Stomach (tissue), 19 donors: ENCODE measurements at places on chromosomes 16 and 17. TPM values are rescaled to one million over a fixed set of nuclear protein-coding genes. Genes with fewer than 3 reads are reported as not detected.

DNA sequence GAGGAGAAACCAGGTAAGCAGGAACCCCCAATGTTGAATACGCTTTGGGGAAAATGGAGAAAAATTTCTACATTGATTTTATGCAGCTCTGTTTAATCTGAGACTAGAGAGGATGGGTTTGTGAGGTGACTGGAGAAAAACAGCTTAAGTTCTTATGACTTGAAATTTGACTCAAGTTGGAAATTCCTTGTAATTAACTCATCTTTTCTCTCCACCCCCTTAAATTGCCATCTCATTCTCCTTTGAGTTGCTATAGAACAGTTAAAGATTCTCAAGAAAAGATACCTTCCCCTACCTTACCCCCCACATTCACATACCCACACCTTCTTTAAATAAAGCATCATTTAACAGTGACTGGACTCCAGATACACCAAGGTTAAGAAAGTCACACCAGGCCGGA, 24.2 kb downstream of the ZNRF1 start:
- DNase-seq = no peak

DNA sequence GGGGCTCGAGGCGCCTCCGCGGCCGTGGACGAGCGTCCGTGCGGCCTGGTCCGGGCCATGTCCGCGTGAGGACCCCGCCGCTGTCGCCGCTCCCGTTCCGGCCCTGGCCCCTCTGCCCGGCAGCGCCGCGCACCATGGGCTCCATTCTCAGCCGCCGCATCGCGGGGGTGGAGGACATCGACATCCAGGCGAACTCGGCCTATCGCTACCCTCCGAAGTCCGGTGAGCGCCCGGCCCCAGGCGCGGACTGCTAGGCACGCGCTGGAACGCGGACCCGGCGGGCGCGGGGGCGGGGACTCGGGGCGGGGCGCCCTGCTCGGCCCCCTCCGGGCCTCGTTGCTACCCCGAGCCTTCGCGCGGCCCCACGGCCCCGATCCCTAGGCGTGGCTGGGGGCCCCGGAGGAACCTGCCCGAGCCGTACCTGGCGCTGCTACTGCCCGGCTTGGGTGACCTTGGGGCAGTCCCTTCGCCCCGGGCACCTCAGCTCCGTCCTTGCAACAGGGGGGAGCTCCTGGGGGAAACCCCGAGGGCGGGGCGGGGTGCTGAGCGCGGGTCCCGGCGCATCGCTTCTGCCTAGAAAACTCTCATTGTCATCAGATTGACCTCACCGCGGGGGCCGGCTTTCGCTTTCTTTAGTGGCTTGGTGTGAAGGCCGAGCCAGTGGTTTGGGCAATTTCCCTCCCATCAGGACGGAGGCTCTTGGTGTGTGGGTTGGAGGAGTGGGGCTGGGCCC, 367 bp downstream of the MGRN1 start:
- DNase-seq = peak; percentile 84

PHKB gene
- 74.1 TPM for total RNA-seq

GRCh38 chr17:66432996-66433551, 130.7 kb downstream of the PRKCA start:
- no peak for DNase-seq

DNA sequence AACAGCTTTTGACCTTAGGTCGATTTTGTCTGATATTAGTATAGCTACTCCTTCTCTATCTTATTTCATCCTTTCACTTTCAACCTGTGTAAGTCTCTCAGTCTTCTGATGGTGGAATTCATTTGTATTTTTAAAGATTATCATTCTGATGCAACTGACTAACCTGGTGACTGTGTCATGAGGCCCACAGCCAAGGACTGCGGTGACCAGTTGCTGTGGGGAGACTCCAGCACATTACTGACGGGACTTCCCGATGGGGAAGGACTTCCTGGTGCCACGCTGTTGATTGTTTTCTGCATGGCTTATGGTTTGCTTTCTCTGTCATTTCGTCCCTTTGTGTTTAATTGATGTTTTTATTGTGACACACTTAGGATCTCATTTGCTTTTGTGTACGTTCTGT, 34.2 kb downstream of the RMI2 start:
- DNase-seq = peak; percentile 43

- DNase-seq = no peak
Measured at GRCh38 chr16:2460391-2460713, 443 bp downstream of the TEDC2 start.

- no peak for DNase-seq
Measured at GRCh38 chr17:56274491-56274890, 121.2 kb downstream of the ANKFN1 start.

DNA sequence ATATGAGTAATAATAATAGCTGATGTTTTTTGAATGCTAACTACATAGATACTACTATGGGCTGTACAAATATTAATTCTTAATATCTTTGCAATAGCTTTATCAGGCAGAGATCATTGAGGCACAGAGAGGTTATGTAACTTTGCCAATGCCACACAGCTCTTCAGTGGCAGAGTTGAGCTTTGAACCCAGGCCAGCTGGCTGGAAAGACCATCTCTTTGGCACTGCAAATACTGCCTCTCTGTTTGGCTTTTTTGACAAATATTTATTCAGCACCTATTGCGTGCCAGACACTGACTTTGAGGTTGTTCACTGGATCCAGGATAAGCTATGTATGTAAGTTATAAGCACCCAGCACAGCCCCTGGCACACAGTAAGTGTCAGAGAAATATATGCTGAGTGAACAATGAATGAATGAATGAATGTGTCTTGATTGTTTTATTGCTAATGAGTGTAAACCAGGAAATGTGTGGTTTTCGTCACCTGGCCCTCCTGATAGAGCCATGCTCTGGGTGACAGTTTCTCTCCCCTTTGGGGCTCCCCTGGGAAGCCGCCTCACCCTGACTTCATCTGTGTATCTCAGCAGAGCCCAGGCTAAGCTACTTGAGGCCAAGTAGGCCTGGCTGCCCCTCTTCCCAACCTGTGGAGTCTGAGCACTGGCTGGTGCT, 2.5 kb downstream of the AQP8 start:
- peak; percentile 38 for DNase-seq

DNA sequence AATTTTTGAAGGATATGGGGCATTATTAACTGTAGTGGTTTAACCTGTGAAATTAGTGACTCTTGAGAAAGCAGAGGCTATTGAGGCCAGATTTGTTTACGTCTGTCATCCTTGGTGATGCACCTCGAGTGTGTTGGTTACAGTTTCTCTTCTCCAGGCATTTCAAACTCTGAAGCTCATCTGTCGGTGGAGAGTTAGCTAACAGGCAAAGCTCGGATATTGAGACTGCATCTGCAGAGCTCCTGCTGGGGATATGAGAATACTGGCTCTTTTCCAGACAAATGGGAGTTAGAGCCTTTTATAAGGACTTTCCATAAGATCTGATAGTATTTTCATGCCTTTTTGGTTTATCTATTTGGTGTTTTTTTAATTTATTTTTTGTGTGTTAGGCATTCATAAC, 6.7 kb downstream of the CLEC16A start:
- no peak for DNase-seq

- no peak for DNase-seq
Measured at GRCh38 chr16:85398688-85399582, 214.2 kb upstream of the GSE1 start.

GRCh38 chr17:80834893-80835275, 156.8 kb upstream of the CHMP6 start:
- no peak for DNase-seq

GRCh38 chr17:10316801-10317542, 55.8 kb downstream of the MYH13 start:
- peak; percentile 80 for DNase-seq

DNA sequence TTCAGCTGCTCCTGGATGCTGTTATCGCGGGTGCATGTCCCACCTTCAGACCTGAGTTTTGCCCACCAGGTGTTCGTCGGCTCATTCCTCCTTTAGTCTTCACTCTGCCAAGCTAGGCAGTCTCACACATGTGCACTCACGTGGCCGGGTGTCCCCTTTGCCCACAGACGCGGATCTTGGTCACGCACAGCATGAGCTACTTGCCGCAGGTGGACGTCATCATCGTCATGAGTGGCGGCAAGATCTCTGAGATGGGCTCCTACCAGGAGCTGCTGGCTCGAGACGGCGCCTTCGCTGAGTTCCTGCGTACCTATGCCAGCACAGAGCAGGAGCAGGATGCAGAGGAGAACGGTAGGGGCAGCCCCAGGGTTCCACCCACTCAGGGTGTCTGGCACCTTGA, 133.1 kb downstream of the ABCC6 start:
- DNase-seq = no peak

- no peak for DNase-seq
Measured at GRCh38 chr17:72997559-72997958, 94.9 kb downstream of the SLC39A11 start.

- DNase-seq = no peak
Measured at GRCh38 chr16:86934581-86935375, 356.4 kb downstream of the FOXL1 start.

CMTM1 gene
- total RNA-seq = not detected

STH gene
- total RNA-seq = not detected

DNA sequence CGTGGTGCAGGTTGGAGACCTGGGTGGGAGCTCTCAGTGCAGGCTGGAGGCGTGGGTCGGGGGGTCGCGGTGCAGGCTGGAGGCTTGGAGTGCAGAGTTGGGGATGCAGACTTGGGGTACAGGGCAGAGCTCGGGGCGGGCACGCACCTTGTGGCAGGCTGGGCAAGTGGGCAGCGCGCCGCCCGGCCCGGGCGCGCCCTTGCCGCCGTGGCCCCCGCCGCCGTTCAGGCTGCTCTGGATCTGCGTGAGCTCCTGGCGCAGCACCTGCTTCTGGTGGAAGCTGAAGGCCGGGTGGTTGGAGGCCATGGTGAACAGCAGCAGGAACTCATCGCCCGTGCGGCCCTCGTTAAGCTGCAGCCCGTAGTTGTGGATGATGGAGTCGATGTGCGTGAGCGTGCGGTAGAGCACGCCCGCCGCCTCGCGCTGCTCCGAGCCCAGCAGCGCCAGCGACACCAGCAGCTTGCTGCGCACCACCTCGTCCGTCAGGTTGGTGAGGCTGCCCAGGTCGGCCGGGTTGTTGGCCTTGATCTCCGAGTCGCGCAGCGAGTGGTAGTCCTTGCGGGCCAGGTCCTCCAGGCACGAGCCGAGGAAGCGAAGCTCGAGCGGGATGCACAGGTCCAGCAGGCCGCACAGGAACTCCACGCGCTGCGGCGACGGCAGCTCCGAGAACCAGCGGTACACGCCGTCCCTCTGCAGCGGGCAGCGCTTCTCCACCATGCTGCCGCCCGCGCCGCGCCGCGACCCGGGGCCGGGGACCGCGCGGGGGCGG, 1.1 kb downstream of the ZCCHC14 start:
- peak; percentile 39 for DNase-seq

DNA sequence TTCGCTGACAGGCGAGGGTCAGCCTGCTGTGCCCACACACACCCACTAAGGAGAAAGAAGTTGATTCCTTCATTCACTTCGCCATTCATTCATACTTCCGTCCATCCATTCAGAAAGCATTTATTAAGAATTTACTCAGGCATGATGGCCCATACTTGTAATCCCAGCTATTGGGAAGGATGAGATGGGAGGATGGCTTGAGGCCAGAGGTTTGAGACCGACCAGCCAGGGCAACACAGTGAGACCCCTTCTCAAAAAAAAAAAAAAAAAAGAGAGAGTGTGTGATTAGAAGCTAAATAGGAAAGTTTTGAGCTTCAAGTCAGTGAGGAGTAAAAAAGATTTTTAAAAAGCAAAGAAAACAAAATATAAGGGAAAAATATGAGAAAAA, 8.7 kb downstream of the CES2 start:
- no peak for DNase-seq

GRCh38 chr17:56978441-56979090, 635 bp downstream of the SCPEP1 start:
- peak; percentile 20 for DNase-seq

GRCh38 chr16:46785076-46785845, 37.1 kb upstream of the MYLK3 start:
- DNase-seq = no peak

MMP28 gene
- total RNA-seq = 18.7 TPM

DNAH17 gene
- total RNA-seq = 2.4 TPM

GRCh38 chr16:69513180-69513966, 52.4 kb upstream of the NFAT5 start:
- no peak for DNase-seq

DNA sequence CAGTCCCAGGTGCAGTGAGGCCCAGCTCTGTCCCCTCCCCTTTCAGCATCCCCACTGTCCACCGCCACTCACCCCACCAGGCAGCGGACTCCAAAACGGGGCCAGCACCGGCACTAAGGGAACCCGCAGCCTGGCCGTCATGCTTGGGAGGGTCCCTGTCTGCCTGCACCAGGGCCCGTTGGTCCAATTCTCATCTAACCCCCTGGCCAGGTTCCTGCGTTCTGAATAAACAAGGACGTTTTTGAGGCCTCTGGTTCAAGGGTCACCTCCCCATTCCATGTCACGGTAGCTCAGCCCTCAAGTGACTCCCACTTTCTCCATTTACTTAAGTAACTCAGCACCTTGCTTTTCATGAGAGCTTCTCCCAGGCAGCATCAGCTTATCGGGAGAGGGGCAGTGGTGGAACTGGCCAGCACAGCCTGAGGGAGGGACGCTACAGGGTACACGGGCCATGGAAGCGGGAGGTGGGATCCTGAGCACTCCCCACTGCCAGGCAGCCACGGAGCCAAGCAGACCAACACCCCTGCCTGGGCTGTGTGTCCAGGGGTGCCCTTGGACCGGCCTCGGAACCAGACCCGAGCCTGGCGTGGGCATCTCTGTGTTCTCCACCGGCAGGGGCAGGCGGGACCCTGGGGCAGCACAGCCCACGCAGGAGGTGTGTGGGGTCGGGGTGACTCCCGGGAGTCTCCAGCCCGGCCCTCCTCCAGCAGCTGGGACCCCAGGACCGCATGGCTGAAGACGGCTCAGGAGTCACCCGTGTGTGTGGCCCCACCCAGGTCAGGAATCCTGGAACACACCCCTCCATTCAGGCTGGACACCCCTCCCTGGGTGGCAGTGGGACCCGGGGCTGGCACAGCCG, 74.9 kb upstream of the GNG13 start:
- no peak for DNase-seq

DNA sequence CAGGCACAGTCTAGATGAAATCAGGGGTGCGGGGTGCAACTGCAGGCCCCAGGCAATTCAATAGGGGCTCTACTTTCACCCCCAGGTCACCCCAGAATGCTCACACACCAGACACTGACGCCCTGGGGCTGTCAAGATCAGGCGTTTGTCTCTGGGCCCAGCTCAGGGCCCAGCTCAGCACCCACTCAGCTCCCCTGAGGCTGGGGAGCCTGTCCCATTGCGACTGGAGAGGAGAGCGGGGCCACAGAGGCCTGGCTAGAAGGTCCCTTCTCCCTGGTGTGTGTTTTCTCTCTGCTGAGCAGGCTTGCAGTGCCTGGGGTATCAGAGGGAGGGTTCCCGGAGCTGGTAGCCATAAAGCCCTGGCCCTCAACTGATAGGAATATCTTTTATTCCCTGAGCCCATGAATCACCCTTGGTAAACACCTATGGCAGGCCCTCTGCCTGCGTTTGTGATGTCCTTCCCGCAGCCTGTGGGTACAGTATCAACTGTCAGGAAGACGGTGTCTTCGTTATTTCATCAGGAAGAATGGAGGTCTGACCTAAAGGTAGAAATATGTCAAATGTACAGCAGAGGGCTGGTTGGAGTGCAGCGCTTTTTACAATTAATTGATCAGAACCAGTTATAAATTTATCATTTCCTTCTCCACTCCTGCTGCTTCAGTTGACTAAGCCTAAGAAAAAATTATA, 1.6 kb downstream of the HBA1 start:
- DNase-seq = no peak
